NCI-H510A (cell line): ENCODE measurements at places on chromosomes 16 and 17.

DNA sequence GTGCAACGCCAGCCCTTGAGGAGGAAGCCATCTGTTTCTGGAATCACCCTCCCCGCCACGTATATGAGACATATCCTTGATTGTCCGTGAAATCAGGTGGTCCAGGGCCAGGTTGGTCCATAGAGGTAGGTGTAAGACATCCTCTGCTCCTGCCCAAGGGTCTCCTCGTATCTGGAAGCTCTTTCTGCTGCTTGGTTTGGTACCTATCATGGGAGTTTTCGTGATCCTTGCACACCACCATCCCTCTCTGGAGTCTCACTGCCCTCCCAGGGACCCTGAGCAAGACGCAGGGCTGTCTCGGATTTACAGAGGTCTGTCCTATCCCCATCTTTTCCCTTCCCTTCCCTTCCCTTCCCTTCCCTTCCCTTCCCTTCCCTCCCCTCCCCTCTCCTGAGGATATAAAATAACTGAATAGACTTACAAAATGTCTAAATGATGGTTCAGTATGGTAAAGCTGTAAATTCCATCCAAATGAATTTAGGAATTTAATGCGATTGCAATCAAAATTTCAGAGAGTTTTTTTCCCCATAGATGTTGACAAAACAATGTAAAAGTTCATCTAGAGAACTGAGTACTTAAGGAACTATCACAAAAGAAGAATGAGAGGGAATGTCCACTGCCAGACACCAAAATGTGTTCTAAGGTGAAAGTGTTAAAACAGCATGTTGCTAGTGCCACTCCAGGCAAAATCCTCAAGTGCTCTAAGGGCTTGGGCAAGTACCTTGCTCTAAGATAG, 2.0 kb upstream of the CCDC42 start:
- no peak for DNase-seq

DNA sequence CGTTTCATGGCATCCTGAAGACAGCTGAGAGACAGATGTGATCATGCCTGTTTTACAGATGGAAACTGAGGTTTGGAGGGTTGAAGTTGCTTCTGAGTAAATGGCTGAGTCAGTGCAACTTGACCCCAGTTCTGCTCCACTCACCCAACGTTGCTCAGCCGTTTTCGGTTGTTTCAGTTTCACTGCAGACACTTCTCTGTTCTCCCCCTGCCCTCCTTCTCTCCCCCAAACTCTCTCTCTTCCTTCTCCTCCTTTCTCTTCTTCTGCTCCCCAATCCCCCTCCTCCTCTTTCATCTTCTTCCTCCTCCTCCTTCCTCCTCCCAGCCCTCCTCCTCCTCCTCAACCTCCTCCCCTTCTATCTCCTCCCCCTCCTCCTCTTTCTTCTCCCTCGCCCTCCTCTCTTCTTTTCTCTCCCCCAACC, 9.4 kb upstream of the CEP20 start:
- no peak for DNase-seq

GRCh38 chr16:84657229-84657837, 9.0 kb downstream of the KLHL36 start:
- DNase-seq: no peak

GRCh38 chr17:35117984-35118383, 1.7 kb downstream of the RAD51D start:
- no peak for DNase-seq

GRCh38 chr16:80100846-80101451, 439.8 kb upstream of the DYNLRB2 start:
- no peak for DNase-seq

DNA sequence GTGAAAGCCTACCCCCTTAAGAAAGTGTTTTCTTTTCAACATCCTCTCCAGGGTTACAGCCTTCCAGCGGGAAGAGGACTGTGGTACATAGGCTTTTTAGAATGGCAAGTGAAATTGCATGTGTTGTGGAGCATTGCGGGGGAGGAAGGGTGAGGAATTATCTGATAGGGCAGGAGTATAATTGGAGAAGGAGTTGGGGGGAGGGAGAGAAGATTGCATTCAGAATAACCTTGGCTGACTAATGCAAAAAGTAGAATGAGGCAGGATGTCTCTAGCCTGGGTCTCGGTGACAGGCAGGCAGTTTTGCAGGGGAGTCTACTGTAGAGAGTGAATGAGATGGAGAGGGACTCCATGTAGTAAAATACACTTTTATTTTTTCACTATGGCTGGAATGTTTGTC, 2.4 kb upstream of the CDH8 start:
- DNase-seq: no peak

DNA sequence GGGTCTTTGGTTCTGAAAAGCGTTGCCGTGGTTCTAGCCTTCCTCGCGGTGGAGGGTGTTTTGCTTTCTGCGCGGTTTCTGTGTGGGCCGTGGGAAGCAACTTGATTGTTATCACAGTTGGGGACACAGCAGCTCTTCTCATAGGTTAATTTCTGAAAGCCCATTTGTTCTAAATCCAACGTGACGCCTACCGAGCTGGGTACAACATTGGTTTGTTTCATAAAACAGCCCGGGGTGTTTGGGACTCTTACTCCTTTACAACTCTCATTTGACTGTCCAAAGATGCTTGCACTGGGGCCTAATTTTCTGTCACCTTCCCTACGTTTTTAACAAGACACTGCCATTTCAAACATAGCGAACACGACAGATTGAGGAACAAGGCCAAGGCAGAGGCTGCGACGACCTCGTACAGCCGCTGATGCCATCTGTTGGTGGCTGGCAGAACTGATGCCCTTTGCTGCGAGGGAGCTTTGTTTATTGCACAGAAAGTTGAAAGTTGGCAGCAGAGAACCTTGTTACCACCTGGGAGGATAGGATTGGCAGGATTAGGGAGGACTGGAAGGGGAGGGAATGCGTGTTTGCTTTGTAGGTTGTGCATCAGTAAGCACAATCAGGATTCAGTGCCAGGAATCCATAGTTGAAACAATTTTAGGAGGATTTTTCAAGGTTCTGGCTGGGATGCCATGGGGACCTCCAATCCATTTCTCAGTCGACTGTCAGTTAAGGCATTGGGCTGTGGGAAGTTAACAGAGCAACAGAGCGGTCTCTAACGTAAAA, 98.3 kb downstream of the PITPNC1 start:
- peak; percentile 50 for DNase-seq

- no peak for DNase-seq
Measured at GRCh38 chr16:48176635-48177408, 21.0 kb upstream of the ABCC12 start.

DNA sequence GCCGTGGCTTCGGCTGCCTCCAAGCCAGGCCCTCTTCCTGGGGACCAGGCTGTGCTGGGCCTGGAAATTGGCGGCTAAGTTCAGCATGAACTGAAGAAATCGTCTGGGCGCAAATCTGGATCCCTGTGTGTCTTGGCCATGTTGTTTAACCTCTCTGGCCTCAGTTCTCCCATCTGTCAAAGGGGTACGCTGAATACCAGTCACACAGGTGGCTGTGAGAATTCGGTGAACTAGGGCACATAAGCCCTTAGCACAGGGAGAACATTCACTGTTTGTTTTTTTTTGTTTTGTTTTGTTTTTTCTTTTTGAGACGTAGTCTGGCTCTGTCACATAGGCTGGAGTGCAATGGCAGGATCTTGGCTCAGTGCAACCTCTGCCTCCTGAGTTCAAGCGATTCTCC, 19.0 kb downstream of the LASP1 start:
- DNase-seq: no peak

DNA sequence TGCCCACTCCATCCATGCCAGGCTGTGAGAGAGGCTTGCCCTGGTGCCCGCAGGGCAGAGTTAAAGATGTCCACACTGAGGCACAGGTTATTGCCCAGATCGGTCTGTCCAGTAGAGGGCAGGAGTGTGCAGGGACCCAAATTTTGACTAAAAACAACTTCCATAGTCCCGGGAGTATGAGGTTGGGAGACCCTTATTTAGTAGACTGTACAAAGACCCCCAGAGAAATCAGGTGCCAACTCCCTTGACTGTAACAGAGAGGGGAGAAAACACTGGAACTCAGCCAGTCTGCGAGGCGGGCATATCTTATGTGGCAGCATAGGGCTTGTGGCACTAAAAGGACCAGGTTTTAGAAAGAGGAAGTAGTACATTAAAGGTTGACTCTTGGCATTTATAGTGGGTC, 43.4 kb downstream of the HNF1B start:
- no peak for DNase-seq

- no peak for DNase-seq
Measured at GRCh38 chr17:16081507-16082087, 82.0 kb downstream of the TTC19 start.

DNA sequence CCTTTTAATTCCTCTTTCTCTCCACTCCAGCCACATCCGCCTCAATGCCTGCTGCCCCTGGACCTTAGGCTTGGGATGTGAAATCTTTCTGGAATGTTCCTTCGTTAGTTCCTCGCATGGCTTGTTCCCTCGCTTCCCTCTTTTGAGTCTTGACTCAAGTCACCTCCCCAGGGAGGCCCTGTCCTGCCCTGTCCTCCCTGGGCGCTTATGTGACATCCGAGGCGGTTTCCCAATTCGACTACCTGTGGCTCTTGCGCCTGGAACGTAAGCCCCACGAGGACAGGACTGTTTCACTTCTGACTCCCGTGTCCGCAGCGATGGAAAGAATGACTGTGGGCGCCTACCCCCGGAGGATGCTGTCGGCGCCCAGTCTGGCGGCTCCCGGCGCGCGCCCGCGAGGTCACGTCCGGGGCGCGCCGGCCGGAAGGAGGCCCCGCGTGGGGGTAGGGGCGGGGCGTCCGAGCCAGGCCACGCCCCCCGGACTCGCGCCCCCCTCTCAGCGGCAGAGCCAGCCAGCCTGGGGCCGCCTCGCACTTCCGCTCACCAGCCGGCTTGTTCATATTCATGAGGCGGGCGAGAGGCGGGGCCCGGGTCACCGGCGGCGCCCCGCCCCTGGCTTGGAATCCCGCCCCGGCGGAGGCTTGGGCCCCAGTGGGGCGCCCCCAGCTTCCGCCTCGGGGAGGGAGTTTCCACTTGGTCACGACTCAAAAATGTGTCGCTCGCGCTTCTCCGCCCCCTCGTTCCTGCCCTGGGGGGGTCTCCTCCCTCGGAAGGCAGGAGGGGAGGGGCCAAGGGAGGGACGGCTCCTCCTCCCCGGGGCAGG, 8.4 kb upstream of the GLIS2 start:
- DNase-seq: peak; percentile 80

DNA sequence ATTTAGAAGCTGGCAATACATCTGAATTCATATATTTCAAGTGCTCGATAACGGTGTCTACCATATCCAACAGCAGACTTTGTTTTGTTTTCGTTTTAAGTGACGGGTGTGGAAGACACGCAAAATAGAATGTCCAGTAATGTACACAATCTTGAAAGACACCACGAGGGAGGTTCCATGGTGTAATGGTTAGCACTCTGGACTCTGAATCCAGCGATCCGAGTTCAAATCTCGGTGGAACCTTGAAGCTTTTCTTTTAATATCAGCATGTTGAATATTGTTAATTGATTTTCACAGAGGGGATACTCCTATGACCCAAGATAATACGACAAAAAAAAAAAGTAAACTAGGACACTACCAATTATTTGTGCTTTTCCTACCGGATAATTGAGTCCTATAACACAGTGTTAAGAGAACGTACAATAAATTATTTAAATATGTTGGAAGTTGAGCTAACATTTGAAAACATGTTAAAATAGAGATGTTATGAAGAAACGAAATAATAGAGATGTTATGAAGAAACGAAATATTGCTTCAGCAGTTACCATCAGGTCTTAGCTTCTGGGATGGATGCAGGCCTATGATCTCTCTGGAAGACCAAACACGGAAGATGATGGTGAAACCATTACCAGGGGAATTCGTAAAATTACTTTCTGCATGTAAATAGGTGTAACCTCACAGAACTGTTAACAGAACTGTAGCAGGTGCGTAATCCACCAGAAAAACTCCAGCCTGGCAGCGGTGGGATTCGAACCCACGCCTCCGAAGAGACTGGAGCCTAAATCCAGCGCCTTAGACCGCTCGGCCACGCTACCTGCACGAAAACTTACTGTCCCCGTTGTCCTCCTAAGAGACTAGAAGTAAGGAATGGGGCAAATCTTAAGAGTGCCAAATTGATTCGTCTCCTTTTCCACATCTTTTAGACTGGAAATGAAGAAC, 1.5 kb upstream of the ALOXE3 start:
- DNase-seq: peak; percentile 32

DNA sequence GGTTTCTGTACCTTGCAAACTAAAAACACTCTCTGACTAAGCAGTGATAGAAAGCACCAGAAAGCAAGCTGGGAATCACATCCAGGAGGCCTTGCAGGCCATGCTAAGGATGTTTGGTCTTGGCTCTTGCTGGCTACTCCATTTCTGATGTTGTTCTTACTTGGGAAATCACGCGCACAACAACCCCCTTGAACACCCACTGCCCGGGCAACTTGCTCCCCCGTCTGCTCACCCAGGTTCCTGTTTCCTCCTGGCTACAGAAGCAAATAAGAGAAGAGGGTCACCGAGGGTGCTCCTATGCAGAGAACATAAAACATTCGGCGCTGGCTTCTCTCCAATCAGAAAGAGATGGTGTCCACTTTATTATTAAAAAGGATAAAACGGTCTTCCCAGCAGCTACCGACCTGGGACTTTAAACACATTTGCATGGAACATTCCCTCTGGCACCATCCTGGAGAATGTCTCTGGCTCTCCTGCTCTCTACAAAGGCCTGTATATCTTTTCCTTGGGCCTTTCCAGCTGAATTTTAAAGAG, 271.2 kb upstream of the RPL38 start:
- DNase-seq: no peak

GRCh38 chr17:13024526-13025257, 6.9 kb upstream of the ELAC2 start:
- no peak for DNase-seq

DNA sequence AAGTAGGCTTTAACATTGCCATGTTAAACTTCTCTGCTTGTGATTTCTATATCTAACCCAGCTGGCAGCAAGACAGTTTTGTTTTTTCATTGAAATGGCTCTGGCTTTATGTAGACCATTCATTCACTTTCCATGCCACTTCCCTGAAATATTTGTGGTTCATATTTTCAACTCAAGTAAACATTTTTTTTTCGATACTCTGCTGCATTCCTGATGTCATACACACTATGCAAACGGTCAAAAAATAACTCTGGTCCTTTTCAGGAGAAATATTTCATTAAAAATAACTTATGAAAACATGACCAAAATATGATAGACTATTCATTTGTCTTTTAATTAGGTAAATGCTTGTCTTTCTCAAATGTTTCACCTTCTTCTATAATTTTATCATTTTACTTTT, 116.3 kb downstream of the USP22 start:
- DNase-seq: no peak

DNA sequence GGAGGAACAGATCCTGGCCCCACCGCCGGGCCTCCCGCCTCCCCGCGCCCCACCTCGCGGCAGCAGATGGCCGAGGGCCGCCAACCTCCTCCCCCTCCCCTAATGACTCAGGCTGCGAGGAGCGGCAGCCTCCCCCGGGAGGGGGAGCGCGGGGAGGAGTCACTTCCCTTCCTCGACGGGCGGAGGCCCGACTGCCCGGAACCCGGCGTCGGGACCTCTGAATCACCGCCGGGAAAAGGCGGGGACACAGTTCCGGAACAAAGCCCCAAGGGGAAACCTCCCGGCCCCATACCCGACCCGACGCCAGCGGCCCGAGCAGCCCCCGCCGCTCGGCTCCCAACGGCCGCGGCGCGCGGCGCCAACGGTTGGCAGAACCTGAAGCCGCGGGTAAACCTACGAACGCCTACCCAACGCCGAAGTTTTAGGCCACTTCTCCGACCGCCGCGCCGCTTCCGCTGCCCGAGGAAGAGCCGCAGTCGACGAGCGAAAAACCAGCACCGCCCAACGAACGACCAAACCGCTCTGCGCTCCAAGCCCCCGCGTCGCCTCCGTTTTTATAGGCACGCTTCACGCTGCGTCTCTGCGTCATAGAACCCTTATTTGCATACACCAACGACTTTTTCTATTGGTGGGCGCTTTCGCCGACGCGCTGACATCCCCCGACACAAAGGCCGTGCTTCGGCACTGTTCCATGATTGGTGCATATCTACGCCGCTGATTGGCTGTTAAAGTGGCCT, 5.2 kb upstream of the UNK start:
- peak; percentile 96 for DNase-seq
